ENCODE measurements at places on chromosomes 5 and 9.
A peak's percentile ranks its signal among the peaks of the same experiment; 100 is the strongest.

DNA sequence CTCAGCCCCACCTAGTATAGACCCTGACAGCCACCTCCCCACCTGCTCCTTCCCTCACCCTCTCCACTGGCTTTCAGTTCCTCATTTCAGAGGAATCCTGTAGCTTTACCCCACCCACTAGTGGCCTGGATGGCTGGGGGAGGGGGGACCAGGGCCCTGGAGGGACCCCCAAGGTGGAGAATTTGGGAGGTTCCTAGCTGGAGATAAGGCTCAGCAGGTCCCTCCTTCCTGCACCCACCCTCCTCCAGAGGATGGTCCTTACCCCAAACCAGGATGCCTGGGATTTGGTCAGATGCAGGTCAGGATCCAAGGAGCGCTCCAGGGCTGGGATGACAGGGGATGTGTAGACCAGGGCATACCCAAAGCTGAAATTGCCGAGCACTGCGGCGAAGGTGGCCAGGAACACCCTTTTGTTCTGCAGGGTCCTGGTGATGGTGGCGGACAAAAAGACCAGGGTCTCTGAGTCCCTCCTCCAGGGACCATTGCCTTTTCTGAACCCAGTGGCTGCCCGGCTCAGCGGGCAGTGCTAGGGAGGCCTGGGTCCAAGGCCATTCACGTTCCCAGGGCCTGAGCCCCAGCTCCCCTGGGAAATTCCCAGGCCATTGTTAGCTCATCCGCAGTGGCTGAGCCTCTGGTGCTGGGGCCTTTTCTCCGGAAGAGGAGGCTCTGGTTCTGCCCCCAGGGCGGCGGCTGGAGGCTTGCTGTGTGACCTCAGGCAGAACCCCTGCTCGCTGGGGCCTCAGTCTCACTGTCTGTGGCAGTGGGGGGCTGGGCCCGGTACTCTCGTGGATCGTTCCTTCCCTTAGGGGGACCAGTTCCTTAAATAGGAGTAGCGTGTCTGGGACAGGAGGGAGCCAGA, 678 bp downstream of the SLC2A6 start:
- peak; percentile 53 for DNase-seq

DNA sequence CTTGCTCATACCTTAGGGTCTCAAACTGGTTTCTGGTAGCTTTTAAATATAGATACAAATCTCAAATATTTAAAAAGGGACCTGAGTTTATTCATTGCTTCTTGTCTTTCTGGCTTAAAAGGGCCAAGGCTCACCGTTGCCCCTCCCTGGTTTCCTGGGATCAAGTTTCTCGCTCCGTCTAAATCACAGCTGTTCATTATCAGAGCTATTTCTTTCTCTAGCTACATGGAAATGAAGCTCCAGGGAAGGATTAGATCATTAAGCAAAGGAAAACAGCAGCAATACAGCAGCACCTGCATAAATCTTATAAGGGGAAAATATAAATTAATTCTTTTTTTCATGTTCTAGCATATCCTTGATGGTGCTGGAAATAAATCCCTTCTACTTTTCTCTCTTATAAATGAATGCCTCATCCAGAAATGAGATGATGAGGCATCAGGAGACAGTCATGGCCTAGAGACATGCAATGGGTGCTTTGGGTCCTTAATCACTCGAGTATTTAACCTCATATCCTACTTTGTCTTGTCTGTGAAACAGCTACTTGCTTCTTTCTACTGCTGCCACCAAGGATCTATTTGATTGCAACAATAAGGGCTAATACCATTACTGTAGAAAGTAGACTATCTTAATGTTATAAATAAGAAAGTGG, 320.1 kb downstream of the TRPM3 start:
- no peak for DNase-seq

- no peak for DNase-seq
Measured at GRCh38 chr5:179967489-179967888, 59.8 kb upstream of the TBC1D9B start.

DNA sequence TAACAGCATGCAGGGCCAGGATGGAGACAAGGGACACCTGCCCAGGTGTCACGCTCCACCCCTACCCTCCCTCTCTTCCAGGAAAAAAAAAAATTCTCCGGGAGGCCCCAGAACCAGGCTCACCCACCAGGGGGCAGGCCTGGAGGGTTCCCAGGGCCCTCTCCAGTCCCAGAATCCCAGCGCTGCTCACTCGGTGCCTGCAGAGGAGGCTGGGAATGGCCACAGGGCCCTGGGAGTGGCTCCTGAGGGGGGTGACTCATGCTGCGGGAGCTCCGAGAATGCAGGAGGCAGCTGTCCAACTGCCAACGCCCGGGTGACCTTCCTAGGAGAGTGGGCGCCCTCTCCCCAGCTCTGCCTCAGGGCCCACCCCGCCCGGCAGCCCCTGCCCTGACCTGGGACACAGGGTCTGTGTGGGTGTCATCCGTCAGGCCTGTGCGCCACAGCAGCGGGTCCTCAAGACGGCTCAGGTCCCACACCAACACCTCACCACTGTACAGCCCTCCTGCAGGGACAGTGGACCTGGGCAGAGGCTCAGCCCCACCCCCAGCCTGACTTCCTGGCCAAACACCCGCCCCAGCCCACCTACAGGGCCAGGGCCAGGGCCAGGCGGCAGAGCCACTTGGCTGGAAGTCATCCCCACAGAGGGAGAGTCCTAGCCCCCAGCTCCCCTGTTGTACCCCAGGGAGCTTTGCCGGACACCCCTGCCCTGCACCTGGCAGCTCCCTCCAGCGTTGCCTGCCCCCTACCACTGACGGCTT, 21.2 kb downstream of the DYNC2I2 start:
- DNase-seq, result no peak

DNA sequence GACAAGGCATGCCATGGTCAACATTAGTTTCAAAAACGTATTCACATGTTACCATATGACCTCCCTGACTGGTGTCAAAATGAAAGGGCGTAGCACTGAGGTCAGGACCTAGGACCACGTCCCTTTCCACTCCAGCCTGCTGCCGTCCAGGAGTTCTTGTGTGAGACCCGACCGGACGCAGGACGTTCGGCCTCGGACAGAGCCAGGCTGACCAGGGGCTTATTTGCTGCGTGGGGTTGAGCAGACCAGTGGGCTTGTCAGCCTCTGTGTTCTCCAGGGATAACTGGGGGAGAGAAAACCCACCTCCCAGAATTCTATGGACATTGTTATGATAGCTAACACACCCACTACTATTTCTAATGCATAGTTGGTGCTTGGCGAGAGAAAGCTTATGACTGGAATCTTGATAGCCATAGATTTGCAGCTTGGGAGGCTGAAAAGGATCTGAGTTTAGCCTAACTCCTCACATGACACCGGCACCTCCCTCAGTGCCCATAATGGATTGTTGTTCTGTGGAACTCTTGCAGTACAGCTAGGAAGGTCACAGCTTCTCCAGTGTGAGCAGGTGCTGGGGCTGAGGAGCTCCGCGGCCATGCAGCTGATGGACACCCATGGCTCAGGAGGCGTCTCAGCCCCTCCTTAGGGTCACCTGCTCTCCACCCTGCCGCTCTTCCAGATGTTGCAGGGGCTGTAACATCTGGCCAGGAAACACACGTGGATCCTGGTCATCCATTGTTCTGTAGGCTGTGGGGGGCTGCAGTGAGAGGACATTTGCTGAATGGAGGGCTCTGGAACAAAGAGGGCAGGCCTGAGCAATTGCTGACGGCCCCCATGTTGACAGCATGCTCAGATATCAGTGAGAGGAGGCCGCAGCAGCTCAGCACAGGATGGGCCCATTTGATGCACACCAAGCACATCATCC, 368.4 kb downstream of the IRX2 start:
- no peak for DNase-seq

DNA sequence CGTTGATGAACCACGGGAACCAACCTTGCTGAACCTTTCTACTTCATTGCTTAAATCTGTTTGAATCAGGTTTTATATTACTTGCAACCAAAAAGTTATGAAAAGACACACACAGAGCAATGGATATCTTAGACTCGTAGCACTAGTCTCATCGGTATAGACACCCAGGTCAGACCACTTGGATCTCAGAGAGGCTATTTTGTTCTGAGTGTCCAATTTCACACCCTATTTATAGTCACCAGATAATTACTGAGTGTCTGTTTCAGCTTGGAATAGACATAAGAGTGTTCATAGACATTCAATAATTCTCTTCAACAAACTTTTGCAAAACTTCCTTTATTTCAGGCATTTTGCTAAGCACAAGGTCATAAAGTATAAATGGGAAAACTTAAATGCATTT, 145.4 kb upstream of the EGFLAM start:
- DNase-seq, result no peak

GRCh38 chr5:125411071-125411743, 664.8 kb upstream of the ZNF608 start:
- DNase-seq, result peak; percentile 60

GRCh38 chr5:132238901-132239500, 11.3 kb upstream of the P4HA2 start:
- no peak for DNase-seq

GRCh38 chr9:93126151-93126781, 7.8 kb downstream of the NINJ1 start:
- DNase-seq, result no peak

GRCh38 chr5:120604884-120605283, 140.8 kb downstream of the PRR16 start:
- no peak for DNase-seq

GRCh38 chr5:167207081-167207480, 1084.4 kb upstream of the WWC1 start:
- no peak for DNase-seq

DNA sequence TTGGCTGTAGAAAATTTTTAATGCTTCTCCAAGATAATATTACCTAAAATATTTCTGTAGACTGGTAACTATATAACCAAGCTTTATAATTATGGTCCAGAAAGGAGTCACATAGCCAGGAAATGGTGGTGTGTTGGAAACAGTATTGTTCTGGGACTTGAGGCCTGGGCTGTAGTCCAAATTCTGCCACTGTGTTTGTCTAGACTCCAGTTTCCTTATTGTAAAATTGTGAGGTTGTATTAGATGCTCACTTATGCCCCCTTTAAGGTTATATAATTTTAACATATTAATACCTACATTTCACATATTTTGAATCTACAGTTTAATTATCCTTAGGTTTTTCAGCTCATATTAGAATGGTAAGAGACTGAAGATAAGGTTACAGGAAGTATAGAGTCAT, 42.4 kb downstream of the STX17 start:
- DNase-seq, result no peak

DNA sequence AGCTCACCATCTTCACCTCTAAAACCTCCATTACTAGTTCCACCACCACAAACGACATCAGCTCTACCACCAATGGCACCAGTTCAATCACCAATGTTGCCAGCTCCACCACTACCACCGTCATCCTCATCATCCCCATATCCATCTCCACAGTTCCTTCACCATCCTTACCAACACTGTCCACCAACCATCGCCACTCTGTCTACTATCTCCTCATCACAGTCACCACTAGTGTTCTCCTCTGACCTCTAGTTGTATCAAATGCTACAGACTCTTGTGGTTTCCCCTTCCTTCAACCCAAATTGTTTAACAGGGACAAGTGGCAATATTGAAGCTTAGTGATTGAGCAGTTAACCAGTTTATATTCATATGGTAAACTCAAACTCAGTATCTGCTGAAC, 182.6 kb downstream of the CAAP1 start:
- DNase-seq, result no peak

- peak; percentile 38 for DNase-seq
Measured at GRCh38 chr9:78298046-78298765, 1.3 kb downstream of the PSAT1 start.

GRCh38 chr9:122819326-122819725, 9.1 kb downstream of the PDCL start:
- no peak for DNase-seq

DNA sequence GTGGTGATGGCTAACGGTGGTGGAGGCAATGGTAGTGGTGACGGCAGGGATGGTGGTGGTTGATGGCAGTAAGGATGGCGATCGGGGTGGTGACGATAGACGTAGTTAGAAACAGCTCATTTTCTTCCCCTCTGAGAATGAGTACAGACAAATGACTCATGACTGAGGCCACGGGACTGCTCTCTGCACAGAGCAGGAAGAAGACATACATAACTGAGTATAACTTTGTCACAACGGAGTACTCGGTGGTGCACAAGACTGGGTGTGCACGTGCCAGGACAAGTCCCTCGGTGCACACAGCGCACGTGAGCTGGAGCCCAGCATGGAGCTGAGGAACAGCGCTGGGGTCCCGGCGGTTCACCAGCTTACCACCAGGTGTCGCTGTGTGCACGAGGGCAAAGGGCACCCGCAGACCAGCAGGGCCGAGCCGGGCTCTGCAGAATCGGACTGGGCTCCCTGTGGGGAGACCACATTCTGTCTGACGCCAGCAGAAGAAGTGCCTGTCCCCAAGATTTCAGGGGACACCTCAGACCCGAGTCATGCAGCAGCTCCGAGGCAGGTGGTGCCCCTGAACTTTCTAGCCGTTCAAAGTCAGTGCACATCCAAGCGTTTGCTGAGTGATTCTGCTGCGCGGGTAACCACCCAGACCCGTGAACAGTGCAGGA, 188.6 kb downstream of the FSTL4 start:
- DNase-seq, result peak; percentile 89

GRCh38 chr5:174553556-174553955, 170.8 kb upstream of the MSX2 start:
- DNase-seq, result no peak

- DNase-seq, result no peak
Measured at GRCh38 chr9:124442379-124442778, 7.9 kb upstream of the ADGRD2 start.

DNA sequence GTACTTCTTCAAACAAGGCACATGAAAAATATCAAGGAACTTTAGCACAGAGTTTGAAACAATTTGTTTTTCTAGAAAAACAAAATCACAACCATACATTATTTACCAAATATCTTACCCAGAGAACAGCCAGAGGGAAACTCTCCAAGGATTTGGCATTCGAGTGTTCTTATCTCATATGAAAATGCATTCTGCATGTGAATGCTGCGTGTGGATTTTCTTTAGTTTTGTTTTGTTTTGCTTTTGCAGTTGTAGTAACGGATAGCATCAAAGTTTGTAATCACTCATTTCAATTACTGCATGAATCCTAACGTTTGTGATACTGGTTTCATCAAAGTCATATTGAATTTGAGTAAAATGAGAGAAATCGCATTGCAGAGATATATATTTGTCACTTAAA, 28.0 kb downstream of the ADAMTSL1 start:
- no peak for DNase-seq

- no peak for DNase-seq
Measured at GRCh38 chr9:113417370-113417769, 6.8 kb downstream of the C9orf43 start.

DNA sequence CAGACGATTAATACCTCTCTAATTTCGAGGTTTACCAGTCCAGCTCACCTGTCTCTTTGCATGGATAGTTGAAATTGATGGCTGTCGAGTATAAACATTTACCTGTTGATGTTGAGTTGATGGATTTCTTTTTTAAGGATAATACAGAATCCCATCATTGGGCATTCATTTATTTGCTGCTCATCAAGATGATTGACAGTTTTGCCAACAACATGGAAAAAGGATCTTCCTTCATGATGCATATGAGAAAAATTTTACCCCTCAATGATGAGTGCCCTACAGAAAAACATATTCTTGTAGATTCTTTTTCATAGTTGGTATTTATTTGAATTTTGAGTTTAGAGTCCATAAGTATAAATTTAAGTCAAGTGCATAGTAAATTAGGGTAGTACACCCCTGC, 59.2 kb downstream of the ZCCHC7 start:
- no peak for DNase-seq
